ENCODE measurements at places on chromosomes 7 and 10. TPM values are rescaled to one million over a fixed set of nuclear protein-coding genes. Genes with fewer than 3 reads are reported as not detected.

PLAC9 gene
- 66.2 TPM for total RNA-seq

STEAP4 gene
- total RNA-seq = 73.1 TPM

NEUROG3 gene
- total RNA-seq = not detected

GRCh38 chr7:35781200-35781701 is 19.6 kb upstream of the SEPTIN7 start:
- no peak overlapping the region for H3K4me3 ChIP-seq
- H3K27ac ChIP-seq = no peak overlapping the region
- DNase-seq = no peak
- no peaks in the 10 kb centered on the region for H3K36me3 ChIP-seq

DNA sequence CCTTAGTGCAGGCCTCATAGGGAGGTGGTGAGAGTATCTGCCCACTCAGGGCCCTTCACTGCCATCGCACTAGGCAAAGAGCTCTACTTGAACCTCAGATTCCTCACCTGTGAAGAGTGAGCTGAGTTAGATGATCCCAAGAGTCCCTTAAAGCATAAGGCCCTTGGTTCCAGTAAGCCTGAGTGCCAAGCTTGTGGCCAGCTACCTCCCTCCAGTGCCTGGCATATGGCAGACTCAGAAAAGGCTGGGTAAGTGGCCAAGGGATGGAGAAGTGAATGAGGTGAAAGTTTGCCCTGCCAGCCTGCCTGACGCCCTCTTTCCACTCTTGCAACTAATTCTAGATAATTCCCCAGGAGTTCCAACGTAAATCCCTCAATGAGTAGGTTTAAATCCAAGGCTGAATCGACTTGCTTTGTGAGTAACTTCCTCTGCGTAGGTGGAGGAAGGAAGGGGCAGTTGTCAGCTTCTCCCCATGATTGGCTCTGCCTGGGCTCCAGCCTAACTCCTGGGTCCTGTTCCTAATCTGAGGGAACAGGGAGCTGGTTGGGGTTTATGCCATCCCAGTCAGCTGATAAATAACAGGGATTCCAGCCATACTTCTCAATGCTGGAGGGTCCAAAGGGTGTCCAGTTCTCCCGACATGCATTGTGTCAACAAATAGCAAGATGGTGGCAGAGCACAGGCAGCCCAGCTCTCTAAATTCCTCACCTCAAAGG is 14.2 kb downstream of the DUSP5 start:
- no peaks in the 10 kb centered on the region for H3K4me1 ChIP-seq
- DNase-seq = no peak
- peak overlapping the region; percentile 30 for H3K27ac ChIP-seq
- H3K27me3 ChIP-seq = no peaks in the 10 kb centered on the region
- no peaks in the 10 kb centered on the region for H3K36me3 ChIP-seq

DNA sequence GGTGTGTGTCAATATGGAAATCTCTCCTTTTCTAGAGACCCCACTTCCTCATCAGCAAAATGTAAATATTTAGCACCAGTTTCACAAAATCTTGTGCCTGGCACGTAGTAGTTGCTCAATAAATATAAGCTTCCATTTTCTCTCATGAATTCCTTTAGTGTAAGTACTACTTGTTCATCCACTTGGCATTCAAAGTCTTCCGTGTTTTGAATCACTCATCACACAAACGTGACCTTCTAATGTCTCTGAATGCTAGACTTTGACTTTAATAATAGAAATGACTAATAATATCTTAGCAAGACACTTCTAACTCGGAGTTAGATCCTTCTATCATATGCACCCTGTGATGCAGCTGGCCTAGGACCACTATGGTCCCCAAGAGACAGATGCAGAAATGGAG is 168.7 kb upstream of the ZNF32 start:
- no peak for DNase-seq
- no peak overlapping the region for H3K4me3 ChIP-seq
- no peaks in the 10 kb centered on the region for H3K27me3 ChIP-seq
- H3K36me3 ChIP-seq = no peaks in the 10 kb centered on the region

TLX1 gene
- total RNA-seq = not detected

DNA sequence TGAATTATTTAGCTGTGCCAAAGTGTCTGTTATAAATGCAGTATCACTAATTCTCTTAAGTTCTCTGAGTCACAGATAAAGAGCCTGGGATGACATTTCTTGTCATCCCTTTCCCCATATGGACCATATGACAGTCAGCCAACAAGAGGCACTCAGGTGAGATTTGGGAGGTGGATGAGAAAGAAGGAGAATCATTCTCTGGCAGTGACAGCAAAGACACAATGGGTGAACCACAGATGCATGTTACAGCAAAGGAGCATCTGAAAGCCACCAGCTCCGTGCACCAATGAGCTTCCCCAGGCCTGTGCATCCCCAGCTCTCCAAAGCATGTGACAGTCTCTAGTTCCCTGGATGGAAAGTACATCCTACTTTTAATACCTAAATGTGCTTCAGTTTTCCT is 10.8 kb downstream of the GIMAP6 start:
- H3K27ac ChIP-seq = no peak overlapping the region
- no peak for DNase-seq
- no peaks in the 10 kb centered on the region for H3K4me1 ChIP-seq

TMEM225B gene
- 4.5 TPM for total RNA-seq

GRCh38 chr10:119932631-119933030 is 40.1 kb downstream of the SEC23IP start:
- H3K27me3 ChIP-seq = no peaks in the 10 kb centered on the region
- no peak overlapping the region for H3K27ac ChIP-seq
- no peak overlapping the region for H3K4me3 ChIP-seq
- H3K36me3 ChIP-seq = peaks cover 5% of the 10 kb centered on the region
- no peak for DNase-seq
- no peaks in the 10 kb centered on the region for H3K4me1 ChIP-seq

- no peak for DNase-seq
- no peaks in the 10 kb centered on the region for H3K4me1 ChIP-seq
- H3K27me3 ChIP-seq = peaks cover 14% of the 10 kb centered on the region
- no peak overlapping the region for H3K27ac ChIP-seq
- H3K36me3 ChIP-seq = no peaks in the 10 kb centered on the region
Observed at GRCh38 chr10:31317171-31317570, 1.8 kb upstream of the ZEB1 start.

DNA sequence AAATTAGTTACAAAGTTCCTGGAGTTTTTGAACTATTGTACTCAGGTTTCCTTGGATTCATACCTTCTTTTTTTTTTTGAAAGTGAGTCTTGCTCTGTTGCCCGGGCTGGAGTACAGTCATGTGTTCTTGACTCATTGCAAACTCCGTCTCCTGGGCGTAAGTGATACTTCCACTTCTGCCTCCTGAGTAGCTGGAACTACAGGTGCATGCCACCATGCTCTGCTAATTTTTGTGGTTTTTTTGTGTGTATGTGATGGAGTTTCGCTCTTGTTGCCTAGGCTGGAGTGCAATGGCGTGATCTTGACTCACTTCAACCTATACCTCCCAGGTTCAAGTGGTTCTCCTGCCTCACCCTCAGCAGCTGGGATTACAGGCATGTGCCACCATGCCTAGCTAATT is 22.3 kb downstream of the MCM10 start:
- no peaks in the 10 kb centered on the region for H3K36me3 ChIP-seq
- H3K4me3 ChIP-seq = no peak overlapping the region
- H3K27ac ChIP-seq = no peak overlapping the region
- no peaks in the 10 kb centered on the region for H3K27me3 ChIP-seq
- DNase-seq = no peak

GRCh38 chr7:17677408-17677807 is 262.9 kb downstream of the SNX13 start:
- DNase-seq = no peak
- H3K36me3 ChIP-seq = no peaks in the 10 kb centered on the region
- no peaks in the 10 kb centered on the region for H3K4me1 ChIP-seq
- H3K27ac ChIP-seq = no peak overlapping the region
- no peaks in the 10 kb centered on the region for H3K27me3 ChIP-seq

PROSER2 gene
- 9.5 TPM for total RNA-seq

- no peaks in the 10 kb centered on the region for H3K27me3 ChIP-seq
- H3K4me3 ChIP-seq = peak overlapping the region; percentile 91
- peaks cover 3% of the 10 kb centered on the region for H3K4me1 ChIP-seq
- no peaks in the 10 kb centered on the region for H3K36me3 ChIP-seq
- peak; percentile 59 for DNase-seq
- H3K27ac ChIP-seq = peak overlapping the region; percentile 99
Observed at GRCh38 chr10:119205894-119206602, 1.3 kb upstream of the GRK5 start.

DNA sequence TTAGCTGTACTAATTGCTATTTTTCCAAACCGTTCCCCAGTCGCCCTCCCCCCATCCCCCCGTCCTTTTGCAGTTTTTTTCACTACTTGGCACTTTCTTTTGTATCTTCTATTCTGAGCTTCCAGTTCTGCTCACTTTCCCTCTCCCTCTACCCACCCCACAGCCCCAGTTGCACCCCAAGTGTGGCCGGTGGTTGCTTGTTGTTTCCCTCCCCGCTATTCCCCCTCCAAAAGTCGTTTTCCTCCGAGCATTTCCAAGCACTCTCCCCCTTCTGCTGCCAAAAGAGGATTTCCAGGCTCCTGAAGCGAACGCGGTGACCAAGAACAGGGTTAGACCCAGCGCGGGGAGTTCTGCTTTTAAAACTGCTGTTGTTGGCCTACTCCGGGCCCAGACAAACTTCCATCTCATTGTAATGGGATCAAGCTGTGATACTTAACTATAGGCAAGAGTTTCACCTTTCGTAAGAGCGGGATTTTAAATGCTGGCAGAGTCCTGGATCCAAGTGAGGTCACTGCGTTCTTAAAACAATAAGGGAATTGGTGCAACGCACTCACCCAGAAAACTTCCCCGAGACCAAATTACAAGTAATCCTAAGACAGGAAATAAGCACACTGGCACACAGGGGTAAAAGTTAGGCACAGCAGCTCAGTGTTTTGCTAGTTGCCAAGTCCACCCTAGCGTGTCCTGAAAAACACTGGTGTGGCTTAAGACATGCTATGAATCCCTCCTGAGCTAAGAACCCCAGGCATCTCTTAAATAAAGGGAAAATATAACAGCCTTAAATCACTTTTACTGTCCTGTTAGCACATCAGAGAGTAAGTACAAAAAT is 1.5 kb upstream of the RGS10 start:
- H3K4me3 ChIP-seq = no peak overlapping the region
- DNase-seq = no peak
- H3K36me3 ChIP-seq = no peaks in the 10 kb centered on the region

ZNF25 gene
- total RNA-seq = 23.4 TPM

SUV39H2 gene
- total RNA-seq = 5.6 TPM

GRCh38 chr7:107392830-107393229 is 77.0 kb upstream of the GPR22 start:
- H3K4me1 ChIP-seq = no peaks in the 10 kb centered on the region
- no peak overlapping the region for H3K4me3 ChIP-seq
- no peaks in the 10 kb centered on the region for H3K36me3 ChIP-seq
- H3K27ac ChIP-seq = no peak overlapping the region
- H3K27me3 ChIP-seq = no peaks in the 10 kb centered on the region

DNA sequence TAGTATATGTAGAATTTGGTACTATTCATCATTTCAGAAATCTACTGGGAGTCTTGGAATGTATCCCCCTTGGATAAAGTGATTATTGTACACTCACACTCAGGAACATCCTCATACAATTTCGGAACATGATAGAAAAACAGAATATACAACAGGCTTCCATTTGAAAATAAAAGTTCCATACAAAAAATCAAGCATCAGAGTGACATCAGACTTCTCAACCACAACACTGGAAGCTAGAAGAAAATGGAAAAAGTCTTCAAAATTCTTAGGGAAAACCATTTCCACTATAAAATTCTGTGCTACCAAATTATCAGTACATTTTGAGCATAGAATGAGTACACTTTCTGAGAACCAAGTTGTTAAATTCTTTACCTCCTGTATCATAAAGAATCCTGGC is 8.8 kb downstream of the LYZL1 start:
- H3K4me1 ChIP-seq = no peaks in the 10 kb centered on the region
- H3K4me3 ChIP-seq = no peak overlapping the region
- DNase-seq = no peak
- no peaks in the 10 kb centered on the region for H3K27me3 ChIP-seq
- no peak overlapping the region for H3K27ac ChIP-seq

FAM20C gene
- 30.7 TPM for total RNA-seq

SPDYE8 gene
- total RNA-seq = not detected

DNA sequence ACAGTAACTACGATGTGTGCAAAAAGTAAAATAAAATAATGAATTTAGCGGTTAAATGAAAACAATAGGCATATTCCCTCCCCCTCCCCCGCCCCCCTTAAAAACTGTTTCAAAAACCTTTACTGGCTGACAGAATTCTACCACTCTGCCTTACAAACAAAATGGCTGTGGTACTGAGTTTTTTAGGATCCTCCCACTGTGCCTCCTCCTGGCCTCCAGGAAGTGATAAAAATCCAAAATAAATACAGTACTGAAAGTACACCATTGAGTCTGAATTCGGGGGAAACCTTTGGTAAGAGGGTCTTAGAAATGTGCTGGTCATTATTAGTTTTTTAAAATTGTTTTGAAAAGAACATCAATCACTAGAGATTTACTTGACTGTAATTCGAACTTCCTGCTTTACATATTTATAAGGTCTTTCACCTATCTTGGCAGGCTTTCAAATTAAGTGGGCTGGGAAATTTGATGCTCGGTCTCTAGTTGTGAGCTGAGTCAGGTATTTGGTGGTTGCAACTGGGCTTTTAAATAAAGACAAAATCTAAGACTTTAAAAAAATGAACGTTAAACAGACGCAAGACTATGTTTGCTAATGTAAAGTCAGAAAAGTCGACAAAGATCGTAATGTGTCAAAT is 32.5 kb upstream of the EPC1 start:
- DNase-seq = no peak
- no peaks in the 10 kb centered on the region for H3K4me1 ChIP-seq
- H3K27me3 ChIP-seq = no peaks in the 10 kb centered on the region
- no peaks in the 10 kb centered on the region for H3K36me3 ChIP-seq
- H3K27ac ChIP-seq = peak overlapping the region; percentile 90

GPR26 gene
- not detected for total RNA-seq

TUBB8 gene
- total RNA-seq = not detected

DNA sequence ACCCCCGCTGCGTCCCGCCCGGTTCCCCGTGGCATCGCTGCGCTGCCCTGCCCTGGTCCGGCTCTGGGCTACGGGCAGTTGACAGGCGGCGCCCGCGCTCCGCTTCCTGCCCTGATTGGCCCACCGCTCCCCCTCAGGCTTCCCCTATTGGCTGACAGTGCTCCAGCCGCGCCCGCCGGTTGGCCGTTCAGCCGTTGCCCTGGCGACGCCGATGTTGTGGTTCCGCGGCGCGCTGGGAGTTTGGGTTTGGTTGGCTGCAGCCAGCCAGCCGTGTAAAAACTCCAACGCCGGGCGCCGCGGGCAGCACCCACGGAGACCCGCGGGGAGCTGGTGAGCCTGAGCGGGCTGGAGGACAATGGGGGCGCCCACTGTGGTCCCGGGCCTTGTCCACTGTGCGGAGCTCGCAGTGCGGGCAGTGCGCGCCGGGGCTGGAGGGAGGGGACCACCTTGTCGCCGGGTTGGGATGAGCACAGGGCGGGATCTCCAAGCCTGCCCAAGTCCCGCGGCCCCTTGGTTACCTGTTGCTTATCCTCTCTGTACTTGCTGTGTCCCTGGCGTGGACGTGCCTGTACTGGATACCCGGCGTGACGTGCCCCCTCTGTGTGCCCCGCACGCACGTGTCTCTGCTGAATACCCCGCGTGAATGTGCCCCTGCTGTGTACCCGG is at the start of gene C7orf57:
C7orf57 (plus strand) TSS at position 243 of the 666 bp plus-strand sequence. CDS start 766 bp downstream, outside the sequence.
- no peaks in the 10 kb centered on the region for H3K4me1 ChIP-seq
- no peaks in the 10 kb centered on the region for H3K36me3 ChIP-seq

COL13A1 gene
- total RNA-seq = 0.66 TPM

FAM25G gene
- not detected for total RNA-seq

Measured in breast epithelium (tissue), 4 donors.